ENCODE measurements at places on chromosomes 12 and 14.
A peak's percentile ranks its signal among the peaks of the same experiment; 100 is the strongest.

- DNase-seq, result no peak
Observed at GRCh38 chr12:83005534-83006197, 319.0 kb downstream of the TMTC2 start.

- DNase-seq, result no peak
Observed at GRCh38 chr14:44444454-44444853, 62.6 kb downstream of the FSCB start.

DNA sequence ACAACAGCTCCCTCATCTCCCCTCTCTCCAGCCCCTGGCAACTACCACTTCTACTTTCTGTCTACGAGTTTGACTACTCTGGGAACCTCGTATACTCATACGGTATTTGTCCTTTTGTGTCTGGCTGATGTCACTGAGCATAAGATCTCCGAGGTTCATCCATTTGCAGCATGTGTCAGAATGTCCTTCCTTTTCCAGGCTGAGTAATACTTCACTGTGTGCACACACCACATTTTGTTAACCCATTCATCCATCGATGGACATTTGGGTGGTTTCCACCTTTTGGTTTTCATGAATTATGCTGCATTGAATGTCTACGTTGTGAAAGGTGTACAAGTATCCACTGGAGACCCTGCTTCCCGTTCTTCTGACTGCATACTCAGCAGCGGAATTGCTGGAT, 24.1 kb upstream of the DLK1 start:
- no peak for DNase-seq

DNA sequence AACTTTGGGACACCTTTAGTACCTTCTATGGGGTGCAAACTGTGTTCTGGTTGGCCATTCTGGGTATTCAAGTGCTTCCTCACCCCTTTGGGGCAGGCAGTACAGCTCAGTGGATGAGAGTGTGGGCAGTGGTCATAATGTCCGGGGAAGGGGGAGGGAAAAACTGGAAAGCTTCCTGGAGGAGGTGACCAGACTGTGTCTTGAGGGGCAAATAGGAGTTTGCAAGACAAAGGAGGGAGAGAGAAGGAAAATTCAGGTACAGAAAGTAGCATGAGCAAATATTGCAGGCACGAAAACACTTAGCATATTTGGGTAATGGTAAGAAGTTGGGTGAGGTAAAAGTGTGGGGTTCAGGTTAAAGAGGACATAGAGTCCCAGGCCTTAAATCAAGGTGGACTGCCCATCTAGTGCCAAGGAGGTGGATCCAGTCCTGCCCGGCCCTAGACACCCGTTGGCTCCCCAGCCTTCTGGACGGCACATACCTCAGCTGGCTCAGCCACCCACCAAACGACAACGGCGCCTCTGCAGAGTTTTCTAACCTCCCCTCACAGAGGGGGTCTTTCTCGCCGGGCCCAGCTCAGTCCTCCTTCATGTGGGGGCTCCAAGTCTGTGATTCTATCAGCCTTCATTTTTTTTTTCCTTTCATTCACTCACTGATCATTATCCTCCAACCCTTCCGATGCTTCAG, 86.4 kb downstream of the DICER1 start:
- DNase-seq, result no peak

DNA sequence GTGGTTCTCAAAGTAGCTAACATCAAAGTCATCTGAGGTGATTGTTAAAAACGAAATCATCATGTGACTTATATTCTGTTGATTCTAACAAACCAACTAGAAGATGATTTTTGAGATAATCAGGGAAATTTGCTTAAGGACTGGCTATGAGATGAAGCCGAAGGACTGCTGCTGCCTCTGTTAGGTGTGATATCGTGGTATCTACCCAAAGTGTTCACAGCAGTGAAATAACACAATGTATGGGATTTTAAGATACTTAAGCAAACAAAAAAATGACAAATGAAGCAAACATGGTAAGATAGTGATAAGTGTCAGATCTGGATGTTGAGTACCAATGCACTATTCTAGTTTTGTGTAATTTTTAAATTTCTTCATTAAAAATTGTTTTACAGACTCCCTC, 59.1 kb downstream of the GXYLT1 start:
- DNase-seq, result no peak

DNA sequence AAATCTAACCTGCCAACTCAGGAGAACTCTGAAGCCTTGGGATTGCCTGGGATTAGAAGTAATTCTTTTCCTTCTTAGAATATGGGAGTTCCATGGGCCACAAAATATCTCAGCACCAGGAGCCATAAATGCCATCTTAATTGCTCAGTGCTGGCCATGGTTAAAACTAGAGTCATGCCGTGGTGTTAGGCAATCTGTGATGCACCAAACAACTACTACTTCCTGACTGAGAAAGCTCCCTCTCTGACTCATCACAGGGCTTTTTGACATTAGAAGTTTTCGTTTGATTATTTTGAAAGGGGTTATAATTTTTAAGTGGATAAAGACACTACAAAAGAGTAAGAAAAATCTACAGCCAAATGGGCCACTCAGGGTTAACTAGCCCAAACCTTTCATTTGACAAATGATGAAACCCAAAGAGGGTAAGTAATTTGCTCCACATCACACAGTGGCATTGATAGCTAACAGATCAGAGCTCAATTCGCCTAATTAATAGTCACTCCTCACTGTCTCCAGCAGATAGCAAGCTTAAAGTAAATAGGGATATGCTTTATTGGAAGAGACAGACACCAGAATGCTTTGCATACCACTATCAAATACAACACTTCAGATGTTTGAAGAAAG, 377.3 kb downstream of the EMP1 start:
- DNase-seq, result no peak

DNA sequence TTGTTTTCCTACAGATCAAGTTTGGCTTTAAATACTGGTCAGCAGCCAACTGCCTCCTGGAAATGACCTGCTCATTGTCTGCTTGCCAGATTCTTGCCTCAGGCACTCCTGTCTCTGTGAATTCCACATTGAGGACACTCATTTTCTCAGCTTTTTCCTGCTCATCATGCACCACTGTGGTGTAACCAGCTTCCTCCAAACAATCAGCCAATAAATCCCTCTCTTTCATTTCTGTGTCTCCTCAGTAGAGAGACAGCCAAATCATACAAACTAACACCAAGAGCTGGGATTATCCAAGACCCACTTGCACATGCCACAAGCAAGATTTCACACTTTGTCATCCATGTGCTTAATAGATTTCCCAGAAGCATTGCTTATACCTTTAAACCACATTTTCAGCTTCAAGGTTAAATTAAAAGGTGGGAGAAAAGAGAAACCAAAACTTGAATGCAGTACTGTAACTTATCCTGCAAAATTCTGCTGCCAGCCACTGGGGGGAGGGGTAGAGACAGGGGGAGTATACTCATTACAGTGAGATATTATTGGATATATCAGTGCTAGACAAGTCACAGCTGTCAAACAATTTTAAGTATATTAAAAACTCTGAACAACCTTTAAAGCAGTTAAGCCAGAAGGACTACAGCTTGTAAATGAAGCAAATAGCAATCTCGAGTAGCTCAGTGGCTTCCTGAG, 105.0 kb downstream of the PPP2R5E start:
- DNase-seq, result peak; percentile 8

GRCh38 chr12:81626406-81626805, 132.7 kb downstream of the PPFIA2 start:
- DNase-seq, result no peak

GRCh38 chr12:14952299-14952921, 9.0 kb downstream of the ARHGDIB start:
- no peak for DNase-seq

GRCh38 chr14:76844223-76844622, 18.0 kb downstream of the LRRC74A start:
- DNase-seq, result peak; percentile 55
